Brain pericyte (primary cell): ENCODE measurements at places on chromosomes 1 and 21.

- no peak for DNase-seq
Observed at GRCh38 chr1:7002728-7003127, 217.5 kb downstream of the CAMTA1 start.

DNA sequence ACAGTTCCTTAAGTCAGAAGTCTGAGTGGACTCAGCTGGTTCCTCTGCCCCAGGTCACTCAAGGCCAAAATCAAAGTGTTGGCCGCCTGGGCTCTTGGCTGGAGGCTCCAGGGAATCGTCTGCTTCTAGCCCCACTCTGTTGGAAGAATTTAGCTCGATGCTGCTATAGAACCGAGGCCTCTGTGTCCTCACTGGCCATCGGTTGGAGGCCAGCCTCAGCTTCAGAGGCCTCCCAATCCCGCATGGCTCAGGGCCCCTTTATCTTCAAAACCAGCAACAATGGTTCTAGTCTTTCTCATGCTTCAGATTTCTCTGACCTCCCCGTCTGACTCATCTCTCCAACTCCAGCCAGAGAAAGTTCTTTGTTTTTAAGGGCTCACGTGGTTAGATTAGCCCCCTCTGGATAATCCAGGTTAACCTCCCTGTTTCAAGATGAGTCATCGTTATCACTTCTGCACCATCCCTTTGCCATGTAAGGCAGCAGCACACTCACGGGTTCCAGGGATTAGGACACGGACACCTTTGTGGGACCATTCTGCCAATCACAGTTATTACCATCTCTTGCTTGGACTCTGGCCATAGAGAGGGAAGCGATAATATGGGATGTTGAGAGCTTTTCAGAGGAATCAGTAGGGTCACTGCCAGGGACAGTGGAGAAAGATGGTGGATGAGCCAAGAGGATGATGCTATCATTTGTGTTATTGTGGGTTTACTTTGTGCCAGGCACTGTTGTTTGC, 13.6 kb downstream of the FHAD1 start:
- no peak for DNase-seq

- no peak for DNase-seq
Observed at GRCh38 chr1:49651136-49651535, 372.6 kb downstream of the AGBL4 start.

- no peak for DNase-seq
Observed at GRCh38 chr1:231750818-231751362, 124.3 kb downstream of the DISC1 start.

DNA sequence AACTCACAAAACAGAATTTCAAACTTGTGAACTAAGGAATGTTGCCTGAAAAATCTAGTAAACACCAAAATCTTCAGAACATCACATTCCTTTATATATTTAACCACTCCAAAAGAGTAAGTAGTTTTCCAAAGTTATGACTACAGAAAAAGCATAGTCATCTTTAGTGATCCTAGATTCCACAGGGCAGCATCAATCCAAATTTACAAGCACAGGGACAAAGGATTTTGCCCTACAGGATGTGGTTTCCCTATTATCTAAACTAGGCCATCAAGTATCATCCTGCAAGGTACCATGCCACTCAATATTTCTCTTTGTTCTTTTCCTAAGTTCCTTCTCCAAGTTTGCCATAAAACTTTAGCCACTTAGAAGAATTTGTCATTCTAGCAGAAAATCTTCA, 33.0 kb downstream of the COP1 start:
- no peak for DNase-seq

- no peak for DNase-seq
Observed at GRCh38 chr21:16037421-16037955, 307.7 kb downstream of the USP25 start.

DNA sequence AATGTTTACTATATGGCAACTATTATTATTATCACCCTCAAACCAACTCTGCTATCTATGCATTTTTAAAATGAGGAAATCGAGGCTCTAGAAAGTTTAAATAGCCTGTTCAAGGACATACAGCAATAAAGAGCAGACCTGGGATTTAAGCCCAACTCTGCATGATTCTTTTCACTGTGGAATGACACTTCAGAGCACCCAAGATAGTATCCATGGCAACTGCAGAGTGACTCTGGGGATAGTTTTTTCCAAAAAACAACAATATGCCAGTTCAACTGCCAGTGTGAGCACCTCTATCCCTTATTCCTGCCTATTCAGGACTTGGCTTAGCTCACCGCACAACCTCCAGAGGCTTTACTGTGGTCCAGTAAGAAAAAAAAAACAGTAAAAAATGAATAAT, 293.9 kb downstream of the BRINP2 start:
- DNase-seq = no peak

GRCh38 chr1:77950873-77951272, 28.0 kb downstream of the FUBP1 start:
- no peak for DNase-seq

GRCh38 chr1:183044893-183045649, 21.9 kb downstream of the LAMC1 start:
- DNase-seq = no peak

DNA sequence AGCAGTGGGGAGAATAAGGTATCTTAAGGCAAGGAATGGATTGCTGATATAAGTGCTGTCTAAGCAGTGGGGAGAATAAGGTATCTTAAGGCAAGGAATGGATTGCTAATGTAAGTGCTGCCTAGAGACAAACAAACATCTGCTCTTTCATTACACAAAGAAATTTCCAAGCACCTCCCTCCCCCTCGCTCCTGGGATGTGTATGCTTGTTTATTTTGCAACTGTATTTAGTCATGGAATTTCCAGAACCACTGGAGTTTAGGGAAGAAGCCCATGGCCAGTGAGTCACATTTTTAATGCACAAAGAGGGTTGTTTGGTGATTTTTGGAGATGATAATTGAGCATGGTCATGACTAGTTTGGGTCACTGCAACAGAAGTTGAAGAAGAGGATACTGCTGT, 21.5 kb downstream of the PDPN start:
- no peak for DNase-seq

DNA sequence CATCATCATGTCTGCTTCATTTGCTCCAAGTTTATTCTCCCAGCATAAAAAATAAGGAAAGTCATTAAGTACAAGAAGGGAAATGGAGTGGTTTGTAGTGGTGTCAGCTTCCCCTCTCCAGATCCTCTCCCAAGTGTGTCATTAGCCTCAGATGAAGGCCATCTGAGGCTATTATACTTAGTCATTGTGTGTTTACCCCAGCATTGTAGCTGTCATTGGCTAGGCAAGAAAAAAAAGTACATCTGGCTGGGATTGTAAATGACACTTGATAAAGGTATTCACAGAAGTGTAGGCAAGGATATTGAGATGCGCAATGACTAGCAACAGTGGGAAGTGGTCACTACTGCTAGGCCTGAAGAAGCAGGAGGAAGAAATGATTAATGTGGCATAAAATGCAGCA, 316.9 kb upstream of the SGIP1 start:
- no peak for DNase-seq

DNA sequence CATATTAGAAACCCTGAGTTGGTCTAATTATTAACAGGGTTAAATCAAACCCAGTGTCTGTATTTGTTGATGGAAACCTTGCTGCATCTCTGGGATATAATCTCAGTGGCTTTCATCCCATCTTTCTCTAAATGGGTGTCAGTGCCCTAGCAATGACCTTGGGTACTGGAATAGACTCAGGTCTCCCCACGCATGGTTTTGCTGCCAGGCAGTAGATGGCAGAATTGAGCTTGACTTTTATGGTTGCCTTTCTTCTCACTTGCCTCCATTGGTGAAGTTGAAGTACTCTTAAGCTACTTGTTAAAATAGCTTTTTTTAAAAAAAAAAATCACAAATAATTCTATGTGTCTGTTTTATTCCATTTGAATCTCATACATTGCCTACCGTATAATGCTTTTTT, 81.8 kb upstream of the HMCN1 start:
- no peak for DNase-seq

DNA sequence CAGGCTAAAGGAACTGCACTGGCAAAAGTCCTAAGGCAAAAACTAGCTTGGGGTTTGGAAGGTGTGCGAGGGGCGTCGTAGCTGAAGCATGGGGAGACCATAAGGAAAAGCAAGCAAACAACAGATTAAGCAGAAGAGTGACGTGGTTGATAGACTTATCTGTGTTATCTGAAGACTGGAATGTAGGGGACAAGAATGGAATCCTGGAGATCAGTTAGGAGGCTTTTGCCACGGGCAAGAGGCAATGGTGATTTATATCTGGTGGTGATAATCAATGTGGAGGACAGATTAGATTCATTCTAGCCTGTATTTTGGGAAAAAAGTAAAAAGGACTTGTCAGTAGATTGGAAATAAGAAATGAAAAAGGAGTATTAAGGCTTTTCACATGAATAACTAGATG, 97.4 kb downstream of the ITSN1 start:
- DNase-seq = no peak

- no peak for DNase-seq
Observed at GRCh38 chr1:215282557-215282956, 200.0 kb downstream of the KCNK2 start.

- no peak for DNase-seq
Observed at GRCh38 chr1:201565771-201566528, 27.0 kb downstream of the NAV1 start.

DNA sequence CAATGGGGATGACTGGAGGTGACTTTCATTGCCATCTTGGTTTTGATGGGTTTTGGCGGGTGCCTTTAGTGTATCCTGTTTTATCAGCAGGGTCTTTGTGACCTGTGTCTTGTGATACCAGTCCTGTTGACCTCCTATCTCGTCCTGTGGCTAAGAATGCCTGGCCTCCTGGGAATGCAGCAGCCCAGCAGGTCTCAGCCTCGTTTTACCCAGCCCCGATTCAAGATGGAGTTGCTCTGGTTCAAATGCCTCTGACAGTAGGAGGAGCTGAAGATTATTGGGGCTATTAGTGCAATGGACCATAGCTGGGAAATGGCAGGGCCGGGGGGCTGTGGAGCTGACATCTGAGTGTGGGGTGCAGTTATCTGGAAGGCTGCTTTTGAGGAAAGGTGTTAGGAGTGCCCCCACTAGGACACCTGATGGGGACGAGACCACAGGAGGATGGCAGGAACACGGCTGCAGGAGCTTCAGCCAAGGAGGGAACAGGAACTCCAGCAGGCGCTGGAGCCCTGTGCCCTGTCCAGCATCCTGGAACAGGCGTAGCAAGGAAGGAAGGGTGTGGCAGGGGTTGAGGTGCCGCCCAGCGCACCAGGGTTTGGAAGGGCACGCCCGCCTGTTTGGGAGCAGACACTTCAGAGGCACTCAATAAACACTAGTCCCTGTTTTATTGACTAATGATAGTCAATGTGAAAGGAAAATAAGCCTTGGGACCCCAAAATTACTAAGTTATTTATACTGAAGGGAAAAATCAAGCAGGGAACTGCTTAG, 15.3 kb upstream of the AGPAT3 start:
- DNase-seq = no peak
